ENCODE measurements at places on chromosomes 12 and 14.
A peak's percentile ranks its signal among the peaks of the same experiment; 100 is the strongest.

DNA sequence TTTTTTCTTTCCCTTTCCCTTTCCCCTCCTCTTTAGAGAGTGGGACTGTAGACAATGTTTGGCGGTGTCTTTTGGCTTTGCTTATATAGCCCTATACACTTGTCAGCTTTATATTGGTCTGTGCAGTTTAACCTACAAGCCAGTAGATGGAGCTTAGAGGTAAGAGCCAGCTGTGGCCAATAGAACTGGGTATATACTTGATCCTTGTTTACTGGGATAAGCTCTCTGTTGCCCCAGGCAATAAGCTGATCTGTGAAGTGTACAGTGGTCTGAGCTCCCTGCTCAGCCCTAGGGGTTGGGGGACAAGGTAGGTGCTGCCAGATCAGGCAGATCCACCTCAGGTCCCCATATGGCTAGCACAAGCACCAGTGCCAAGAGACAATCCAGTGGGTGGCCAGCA is 434.1 kb downstream of the NOVA1 start:
- H3K27ac ChIP-seq: no peak overlapping the region
- no peaks in the 10 kb centered on the region for H3K4me1 ChIP-seq
- H3K4me3 ChIP-seq: no peak overlapping the region
- DNase-seq: peak; percentile 35
- no peaks in the 10 kb centered on the region for H3K36me3 ChIP-seq
- H3K27me3 ChIP-seq: peaks cover 19% of the 10 kb centered on the region

GRCh38 chr14:82385048-82385447 is 851.4 kb upstream of the SEL1L start:
- H3K27ac ChIP-seq: no peak overlapping the region
- no peaks in the 10 kb centered on the region for H3K4me1 ChIP-seq
- no peaks in the 10 kb centered on the region for H3K36me3 ChIP-seq
- no peak overlapping the region for H3K4me3 ChIP-seq
- DNase-seq: no peak
- H3K27me3 ChIP-seq: no peaks in the 10 kb centered on the region

DNA sequence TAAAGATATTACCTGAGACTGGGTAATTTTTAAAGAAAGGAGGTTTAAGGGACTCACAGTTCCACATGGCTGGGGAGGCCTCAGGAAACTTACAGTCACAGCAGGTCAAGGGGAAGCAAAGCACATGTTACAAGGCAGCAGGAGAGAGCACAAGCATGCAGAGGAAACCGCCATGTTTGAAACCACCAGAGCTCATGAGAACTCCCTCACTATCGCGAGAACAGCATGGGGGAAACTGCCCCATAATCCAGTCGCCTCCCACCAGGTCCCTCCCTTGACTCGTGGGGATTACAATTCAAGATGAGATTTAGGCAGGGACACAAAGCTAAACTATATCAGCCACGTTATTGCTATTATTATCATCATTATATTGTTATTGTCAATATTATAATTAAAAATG is 138.7 kb downstream of the RIMBP2 start:
- H3K4me1 ChIP-seq: no peaks in the 10 kb centered on the region
- H3K27me3 ChIP-seq: no peaks in the 10 kb centered on the region
- no peak overlapping the region for H3K27ac ChIP-seq
- DNase-seq: no peak
- H3K36me3 ChIP-seq: no peaks in the 10 kb centered on the region

- H3K36me3 ChIP-seq: peaks cover 22% of the 10 kb centered on the region
- H3K4me1 ChIP-seq: peaks cover 4% of the 10 kb centered on the region
- no peak for DNase-seq
- H3K4me3 ChIP-seq: no peak overlapping the region
- no peaks in the 10 kb centered on the region for H3K27me3 ChIP-seq
These were observed 4.8 kb downstream of the MED6 start for GRCh38 chr14:70595443-70596185.

- no peak for DNase-seq
- H3K4me3 ChIP-seq: no peak overlapping the region
- H3K36me3 ChIP-seq: no peaks in the 10 kb centered on the region
- H3K27me3 ChIP-seq: peaks cover 16% of the 10 kb centered on the region
- no peak overlapping the region for H3K27ac ChIP-seq
These were observed 4.9 kb downstream of the GPRC5A start for GRCh38 chr12:12896260-12896659.

- H3K36me3 ChIP-seq: peaks cover 55% of the 10 kb centered on the region
- H3K4me3 ChIP-seq: no peak overlapping the region
- peaks cover 7% of the 10 kb centered on the region for H3K4me1 ChIP-seq
- H3K27ac ChIP-seq: no peak overlapping the region
These were observed 17.5 kb downstream of the APPL2 start for GRCh38 chr12:105218434-105218833.

DNA sequence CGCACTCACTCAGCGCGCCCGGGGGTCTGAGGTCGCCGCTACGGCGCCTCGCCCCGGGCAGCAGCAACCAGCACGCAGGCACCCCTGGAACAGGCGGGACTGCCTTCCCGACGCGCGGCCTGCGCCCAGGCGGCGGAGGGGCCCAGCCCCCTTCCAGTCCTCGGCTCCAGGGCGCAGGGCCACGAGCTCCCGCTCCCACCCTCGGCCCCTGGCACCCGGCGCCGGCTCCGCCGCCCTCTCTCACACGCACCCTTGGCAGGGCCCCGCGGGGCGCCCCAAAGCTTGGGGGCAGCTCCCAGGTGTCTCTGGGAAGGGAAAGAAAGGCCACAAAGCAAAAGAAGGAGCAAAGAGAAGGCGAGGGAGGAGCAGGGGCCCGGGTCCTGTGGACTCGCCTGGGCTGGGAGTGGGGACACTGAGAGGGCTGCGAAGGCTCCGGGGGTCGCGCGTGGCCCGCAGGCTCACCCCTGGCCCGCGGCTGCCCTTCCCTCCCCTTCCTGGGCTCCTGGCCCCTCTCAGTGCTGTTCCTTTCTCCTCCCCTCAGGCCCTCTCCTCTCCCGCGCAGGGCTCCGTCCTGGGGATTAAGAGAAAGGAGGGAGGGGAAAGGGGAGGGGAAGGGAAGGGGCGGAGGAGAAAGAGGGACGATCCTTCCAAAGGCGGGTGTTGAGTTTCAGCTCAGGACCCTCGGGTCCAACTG is 907 bp upstream of the EFS start:
- DNase-seq: no peak
- peak overlapping the region; percentile 36 for H3K4me3 ChIP-seq
- no peak overlapping the region for H3K27ac ChIP-seq
- no peaks in the 10 kb centered on the region for H3K4me1 ChIP-seq

DNA sequence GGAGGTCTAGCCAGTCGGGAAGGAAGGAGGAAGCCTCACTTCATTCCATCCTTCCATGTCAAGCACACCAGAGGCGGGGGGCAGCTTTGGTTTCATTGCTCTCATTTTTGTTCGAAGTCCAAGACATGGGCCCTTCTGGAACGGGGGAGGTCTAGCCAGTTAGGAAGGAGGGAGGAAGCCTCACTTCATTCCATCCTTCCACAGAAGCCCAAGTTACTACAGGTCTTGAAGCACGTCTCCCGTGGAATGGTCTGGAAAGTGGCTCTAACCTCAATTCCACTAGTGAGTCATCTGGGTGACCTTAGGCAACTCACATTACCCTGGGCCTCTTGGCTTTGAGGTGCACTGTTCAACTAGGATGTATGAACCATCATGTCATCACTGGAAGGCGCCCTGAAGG is 156.3 kb downstream of the NTF3 start:
- H3K27me3 ChIP-seq: no peaks in the 10 kb centered on the region
- DNase-seq: no peak
- H3K4me1 ChIP-seq: no peaks in the 10 kb centered on the region
- H3K27ac ChIP-seq: no peak overlapping the region
- no peak overlapping the region for H3K4me3 ChIP-seq
- H3K36me3 ChIP-seq: no peaks in the 10 kb centered on the region

- DNase-seq: no peak
- H3K4me1 ChIP-seq: no peaks in the 10 kb centered on the region
- H3K27ac ChIP-seq: no peak overlapping the region
- no peak overlapping the region for H3K4me3 ChIP-seq
These were observed 61.6 kb downstream of the EFCAB11 start for GRCh38 chr14:89892953-89893352.

DNA sequence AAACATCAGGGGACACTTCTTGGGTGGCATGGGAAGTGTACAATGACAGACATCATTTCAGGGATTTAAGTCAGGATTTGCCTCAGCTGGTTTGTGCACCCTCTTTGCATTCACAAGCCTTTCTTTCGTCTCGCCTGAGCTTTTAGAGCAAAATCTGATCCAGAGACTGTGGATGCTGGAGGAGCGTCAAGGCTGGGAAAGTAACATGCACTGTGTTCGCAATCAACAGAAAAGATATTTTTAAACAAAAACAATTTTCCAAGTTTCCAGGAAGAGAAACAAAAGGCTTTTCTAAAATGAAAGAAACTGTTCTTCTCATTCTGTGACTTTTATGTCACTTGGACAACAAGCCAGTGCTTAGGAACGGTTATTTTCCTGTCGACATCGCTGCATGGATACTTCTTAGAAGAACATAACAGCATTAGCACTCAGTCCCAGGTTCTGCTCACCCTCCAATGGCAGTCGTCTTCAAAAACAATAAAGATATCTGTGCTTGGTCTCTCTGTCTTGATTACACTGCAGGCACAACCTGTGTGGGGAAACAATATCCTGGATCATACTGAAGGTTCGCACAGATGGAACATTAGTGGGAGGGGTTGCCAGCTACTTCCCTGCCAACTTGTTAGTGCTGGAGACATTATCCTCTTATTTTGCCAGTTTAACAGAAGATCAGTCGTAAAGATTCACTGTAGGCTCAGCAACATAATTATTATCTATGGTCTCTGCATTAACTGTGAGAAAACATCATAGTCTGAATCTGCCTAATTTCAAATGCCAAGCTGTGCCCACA is 403.3 kb upstream of the ATP2B1 start:
- no peak overlapping the region for H3K4me3 ChIP-seq
- H3K4me1 ChIP-seq: no peaks in the 10 kb centered on the region
- no peak overlapping the region for H3K27ac ChIP-seq
- H3K27me3 ChIP-seq: no peaks in the 10 kb centered on the region

GRCh38 chr14:32648434-32648833 is 290.2 kb upstream of the NPAS3 start:
- no peaks in the 10 kb centered on the region for H3K4me1 ChIP-seq
- DNase-seq: no peak
- no peaks in the 10 kb centered on the region for H3K27me3 ChIP-seq
- H3K27ac ChIP-seq: no peak overlapping the region
- H3K4me3 ChIP-seq: no peak overlapping the region

- H3K4me1 ChIP-seq: no peaks in the 10 kb centered on the region
- no peak overlapping the region for H3K4me3 ChIP-seq
- no peak overlapping the region for H3K27ac ChIP-seq
- DNase-seq: no peak
- no peaks in the 10 kb centered on the region for H3K36me3 ChIP-seq
- no peaks in the 10 kb centered on the region for H3K27me3 ChIP-seq
These were observed 181.3 kb upstream of the SLC38A2 start for GRCh38 chr12:46553911-46554310.

GRCh38 chr12:131011165-131012079 is 57.7 kb downstream of the ADGRD1 start:
- no peaks in the 10 kb centered on the region for H3K4me1 ChIP-seq
- no peak overlapping the region for H3K27ac ChIP-seq
- DNase-seq: no peak
- no peaks in the 10 kb centered on the region for H3K27me3 ChIP-seq
- H3K4me3 ChIP-seq: no peak overlapping the region

GRCh38 chr14:54488318-54488645 is 498 bp downstream of the GMFB start:
- DNase-seq: no peak
- H3K27me3 ChIP-seq: no peaks in the 10 kb centered on the region
- peak overlapping the region; percentile 74 for H3K27ac ChIP-seq
- H3K36me3 ChIP-seq: no peaks in the 10 kb centered on the region
- H3K4me1 ChIP-seq: peaks cover 16% of the 10 kb centered on the region
